Activated CD4-positive, alpha-beta T cell treated with anti-CD3 and anti-CD28 coated beads, Interleukin-2, amount 50 U/mL, for 4 hours (primary cell): ENCODE measurements at places on chromosomes 6 and 20.

DNA sequence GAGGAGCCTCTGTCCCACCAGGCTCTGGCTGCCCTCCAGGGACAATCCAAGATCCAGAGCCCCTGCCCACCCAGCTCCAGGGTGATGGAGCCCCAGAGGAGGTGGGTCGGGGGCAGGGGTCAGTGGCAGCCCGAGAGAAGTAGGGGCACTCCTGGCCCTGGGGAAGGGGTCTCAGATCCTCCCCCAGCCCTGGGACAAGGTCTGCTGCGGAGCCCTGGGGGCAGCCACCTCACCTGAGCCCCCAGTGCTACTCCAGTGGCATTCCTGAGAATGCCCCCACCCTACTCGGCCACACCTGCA, 2.7 kb upstream of the LAMA5 start:
- no peak for DNase-seq

- no peak for DNase-seq
These were observed 125.7 kb upstream of the BTBD3 start for GRCh38 chr20:11791835-11792567.

DNA sequence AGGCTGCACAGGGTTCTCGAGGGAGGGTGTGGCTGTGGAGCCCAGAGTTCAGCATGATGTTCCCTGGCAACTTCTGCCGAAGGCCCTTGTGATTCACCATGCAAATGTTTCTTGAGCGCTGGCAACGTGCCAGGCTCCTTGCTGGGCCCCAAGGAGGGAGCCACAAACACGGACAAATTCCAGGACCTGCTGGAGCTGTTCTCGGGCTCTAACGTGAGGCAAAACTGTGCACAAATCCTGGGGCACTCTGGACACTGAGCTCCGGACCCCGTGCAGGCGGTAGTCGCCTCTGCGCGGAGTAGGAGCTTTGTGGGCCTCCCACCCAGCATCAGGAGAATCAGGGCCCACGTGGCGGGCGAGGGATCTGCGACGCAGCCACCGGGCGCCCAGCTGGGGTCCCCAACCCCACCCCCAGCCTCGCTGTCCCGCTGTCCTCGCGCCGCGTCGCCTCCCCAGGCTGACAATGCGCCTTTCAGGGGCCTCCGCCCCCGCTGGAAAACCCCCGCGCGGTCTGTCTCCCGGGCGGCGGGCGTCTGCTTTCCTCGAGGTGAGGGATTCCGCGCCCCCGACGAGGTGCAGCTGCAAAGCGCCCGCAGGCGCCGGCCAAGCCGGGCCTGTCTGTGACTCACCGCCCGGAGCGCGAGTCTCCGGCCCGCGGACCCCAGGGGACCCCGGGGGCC, 31.7 kb upstream of the SCUBE3 start:
- no peak for DNase-seq

DNA sequence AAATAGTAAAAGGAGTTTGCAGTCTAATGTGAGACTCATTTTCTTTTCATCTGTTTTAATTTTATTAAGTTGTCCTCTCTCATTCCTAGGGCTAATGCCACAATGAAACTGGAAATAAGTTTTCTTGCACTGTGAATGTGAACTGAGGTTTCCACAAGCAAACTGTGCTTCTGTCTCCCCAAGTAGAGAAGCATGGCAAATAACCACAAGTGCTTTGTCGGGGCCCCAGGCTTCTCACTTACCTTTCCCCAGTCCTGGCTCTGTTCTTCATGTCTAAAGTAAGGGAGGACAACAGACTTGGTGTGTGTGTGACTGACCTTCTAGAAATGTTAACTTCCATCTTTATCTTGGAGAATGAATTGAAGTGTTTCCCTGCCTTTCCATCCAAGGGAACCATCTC, 80.8 kb downstream of the CBFA2T2 start:
- no peak for DNase-seq

DNA sequence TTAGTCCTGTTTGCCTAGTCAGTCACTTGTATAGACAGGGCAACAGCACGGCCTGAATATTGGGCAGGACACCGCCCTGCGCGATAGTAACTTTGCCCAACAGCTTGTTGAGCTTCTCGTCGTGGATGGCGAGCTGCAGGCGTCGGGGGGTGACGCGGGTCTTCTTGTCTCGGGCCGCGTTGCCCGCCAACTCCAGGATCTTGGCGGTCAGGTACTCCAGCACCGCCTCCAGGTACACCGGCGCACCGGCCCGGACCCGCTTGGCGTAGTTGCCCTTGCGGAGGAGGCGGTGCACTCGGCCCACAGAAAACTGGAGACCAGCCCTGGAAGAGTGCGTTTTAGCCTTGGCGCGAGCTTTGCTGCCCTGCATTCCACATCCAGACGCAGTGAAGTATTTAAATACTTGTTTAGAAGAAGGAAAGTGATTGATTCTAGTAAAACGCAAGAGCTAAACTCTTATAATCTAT, 92.8 kb upstream of the BTN3A2 start:
- DNase-seq, result peak; percentile 19

- no peak for DNase-seq
These were observed 22.9 kb downstream of the CNBD2 start for GRCh38 chr20:35991142-35991771.
